ENCODE measurements at places on chromosomes 6 and 20.

- no peak for DNase-seq
These were observed 27.8 kb downstream of the SLC23A2 start for GRCh38 chr20:4973330-4974097.

DNA sequence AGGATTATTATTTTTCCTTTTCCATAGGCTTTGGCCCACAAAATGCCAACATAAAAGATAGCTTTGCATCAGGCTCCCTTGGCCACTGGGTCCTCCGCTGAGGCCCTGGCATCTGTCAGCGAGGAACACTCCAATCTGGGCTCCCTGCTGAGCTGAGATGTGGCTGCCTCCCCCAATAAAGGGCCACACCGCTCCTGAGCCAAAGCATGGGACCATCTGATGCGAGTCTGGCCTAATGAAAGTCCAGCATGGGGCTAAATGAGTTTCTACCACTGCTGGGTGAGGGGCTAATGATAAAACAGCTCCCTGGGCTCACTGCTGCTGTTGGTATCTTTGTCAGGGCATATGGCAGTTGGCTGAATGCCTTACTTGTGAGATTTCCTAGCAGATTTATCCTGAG lies 817.5 kb upstream of the SLC35B3 start:
- no peak for DNase-seq

DNA sequence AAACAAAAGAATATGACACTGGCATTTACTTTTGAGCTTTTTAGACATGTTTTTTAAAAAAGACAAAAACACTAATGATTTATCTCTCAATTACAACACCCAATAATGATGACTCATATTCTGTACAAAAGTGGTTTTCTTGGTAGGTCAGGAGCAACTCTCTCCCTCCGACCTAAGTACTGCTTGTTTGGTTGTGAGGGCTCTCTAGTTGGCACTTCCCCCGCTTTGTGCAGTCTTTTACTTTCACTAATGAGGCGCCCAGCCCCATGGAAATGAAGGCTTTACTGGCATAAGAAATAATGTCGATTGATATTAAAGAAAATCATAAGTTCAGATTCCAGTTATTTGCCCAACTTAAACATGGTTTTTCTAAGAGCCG lies 1.3 kb downstream of the KPNA5 start:
- peak; percentile 15 for DNase-seq

GRCh38 chr20:34941226-34941625 lies 14.4 kb downstream of the GSS start:
- no peak for DNase-seq

DNA sequence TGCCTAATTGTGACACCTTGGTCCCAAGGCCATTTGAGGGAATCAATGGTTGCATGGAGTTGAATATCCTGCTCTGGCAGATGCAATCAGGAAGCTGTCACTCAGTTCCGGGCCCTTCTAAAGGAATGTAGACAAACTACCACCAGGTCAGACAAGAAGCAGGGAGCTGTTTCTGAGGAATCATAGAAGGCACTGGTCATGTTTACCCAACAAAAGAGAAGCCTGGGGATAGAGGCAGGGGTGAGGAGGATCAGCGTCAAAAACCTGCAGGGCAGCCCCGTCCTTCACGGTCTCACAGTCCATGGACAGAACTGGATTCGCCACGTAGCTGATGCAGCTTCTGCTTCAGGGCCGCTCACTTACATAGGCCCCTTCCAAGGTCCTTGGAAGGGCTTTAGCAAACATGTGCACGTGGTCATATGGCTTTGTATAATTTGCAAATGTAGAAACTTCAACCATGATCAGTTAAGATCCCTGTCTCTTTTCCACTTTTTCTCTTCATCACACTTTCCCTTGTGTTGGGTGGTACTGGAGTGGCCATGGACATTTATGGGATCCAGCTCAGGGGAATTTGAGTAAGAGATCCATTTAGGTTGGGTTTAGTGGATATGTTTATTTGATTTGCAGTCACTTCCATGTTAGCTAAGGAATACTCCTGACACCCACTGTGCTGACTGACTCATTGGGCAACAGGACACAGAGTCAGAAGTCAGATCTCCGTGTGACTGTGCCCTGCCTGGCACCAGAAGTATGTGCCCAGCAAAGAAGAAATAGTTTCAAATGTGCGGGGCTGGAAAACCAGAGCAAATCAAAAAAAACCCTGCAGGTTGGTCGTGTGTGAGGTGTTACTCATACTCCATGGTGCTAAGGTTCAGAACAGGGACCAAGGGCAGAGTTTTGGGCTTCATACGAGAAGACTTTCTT lies 60.0 kb upstream of the ZFAND3 start:
- DNase-seq: no peak

- DNase-seq: peak; percentile 46
These were observed 7.5 kb downstream of the FOXS1 start for GRCh38 chr20:31837896-31838397.

- DNase-seq: no peak
These were observed 55.6 kb downstream of the FRK start for GRCh38 chr6:116004841-116005815.

GRCh38 chr20:12306107-12306506 lies 388.4 kb downstream of the BTBD3 start:
- DNase-seq: no peak

GRCh38 chr6:169839029-169839481 lies 87.6 kb downstream of the ERMARD start:
- no peak for DNase-seq

DNA sequence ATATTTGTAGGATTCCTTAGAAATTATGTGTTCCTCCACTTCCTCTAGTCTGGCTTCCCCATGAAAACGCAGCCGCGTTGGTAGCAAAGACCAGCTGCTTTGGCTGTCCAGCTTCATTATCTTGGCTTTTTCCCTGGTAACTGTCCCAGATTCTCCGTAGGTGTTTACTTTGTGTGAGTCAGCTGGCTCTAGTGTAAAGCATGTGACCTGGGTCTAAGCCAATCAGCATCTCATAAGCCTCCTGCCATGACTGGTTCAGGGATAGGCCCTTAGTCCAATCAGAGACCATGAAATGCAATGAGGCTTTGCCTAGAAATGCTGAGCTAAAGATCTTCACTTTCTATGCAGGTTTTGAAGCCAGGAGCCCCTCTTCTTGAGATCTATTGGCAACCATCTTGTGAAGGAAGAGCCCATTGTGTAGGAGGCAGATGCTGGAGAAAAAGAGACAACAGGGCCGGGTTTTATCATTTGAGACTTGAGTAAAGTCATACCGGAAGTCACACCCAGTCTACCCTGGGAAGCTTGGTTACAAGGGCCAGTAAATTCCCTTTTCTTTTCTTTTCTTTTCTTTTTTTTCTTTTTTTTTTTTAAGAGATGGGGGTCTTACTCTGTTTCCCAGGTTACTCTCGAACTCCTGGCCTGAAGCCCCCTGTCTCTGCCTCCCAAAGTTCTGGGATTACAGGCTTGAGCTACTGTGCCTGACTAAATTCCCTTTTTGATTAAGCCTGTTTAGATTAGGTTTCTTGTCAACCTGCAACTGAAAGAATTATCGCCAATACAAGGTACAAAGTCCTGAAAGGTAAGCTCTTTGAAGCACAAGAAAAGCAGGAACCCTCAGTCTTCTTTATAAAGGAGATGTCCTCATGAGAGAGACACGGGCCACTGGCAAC lies 256.5 kb upstream of the RREB1 start:
- peak; percentile 6 for DNase-seq

- DNase-seq: no peak
These were observed 10.3 kb downstream of the REPS1 start for GRCh38 chr6:138977646-138978167.

DNA sequence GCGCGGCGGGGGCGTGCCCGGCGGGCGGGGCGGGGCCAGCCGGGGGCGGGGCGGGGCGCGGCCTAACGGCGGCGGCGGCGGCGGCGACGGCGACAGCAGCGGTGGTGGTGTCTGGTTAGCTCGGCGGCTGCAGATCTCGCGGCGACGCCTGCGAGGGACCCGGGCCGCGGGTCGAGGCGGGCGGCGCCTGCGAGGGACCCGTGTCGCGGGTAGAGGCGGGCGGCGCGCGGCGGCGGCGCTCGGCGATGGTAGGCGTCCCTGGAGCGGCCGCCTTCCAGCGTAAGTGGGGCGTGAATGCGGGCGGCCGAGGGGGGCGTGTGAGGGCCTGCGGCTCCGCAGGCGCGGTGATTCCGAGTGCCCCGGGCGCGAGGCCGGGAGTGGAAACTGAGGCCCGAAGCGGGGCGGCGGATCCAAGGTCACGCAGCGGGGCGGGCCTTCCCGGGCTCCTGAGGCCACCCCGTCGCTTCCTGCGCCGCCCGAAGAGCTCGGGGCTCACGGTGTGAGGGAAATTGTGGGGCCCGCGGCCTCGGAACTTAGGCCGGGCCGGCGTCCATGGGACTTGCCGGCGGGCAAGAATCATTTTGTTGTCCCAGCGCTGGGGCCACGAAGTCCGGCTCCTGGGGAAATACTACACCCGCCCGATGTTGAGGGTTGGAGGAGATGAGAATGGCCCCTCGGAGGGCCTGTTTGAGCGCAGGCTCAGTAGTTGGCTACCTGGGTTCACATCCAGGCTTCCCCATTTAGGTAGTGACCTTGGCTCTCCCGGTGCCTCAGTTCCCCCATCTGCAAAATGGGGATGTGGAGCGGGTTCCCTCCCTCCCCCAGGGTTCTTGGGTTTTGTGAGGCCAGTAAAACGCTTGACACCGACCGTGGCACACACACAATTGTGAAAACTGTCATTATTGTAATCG lies at the start of gene CBFA2T2:
Gene CBFA2T2, plus strand, starts transcription at position 74 of the 911 bp plus-strand sequence. Its CDS starts 172 bp downstream, at position 246.
- DNase-seq: peak; percentile 27

DNA sequence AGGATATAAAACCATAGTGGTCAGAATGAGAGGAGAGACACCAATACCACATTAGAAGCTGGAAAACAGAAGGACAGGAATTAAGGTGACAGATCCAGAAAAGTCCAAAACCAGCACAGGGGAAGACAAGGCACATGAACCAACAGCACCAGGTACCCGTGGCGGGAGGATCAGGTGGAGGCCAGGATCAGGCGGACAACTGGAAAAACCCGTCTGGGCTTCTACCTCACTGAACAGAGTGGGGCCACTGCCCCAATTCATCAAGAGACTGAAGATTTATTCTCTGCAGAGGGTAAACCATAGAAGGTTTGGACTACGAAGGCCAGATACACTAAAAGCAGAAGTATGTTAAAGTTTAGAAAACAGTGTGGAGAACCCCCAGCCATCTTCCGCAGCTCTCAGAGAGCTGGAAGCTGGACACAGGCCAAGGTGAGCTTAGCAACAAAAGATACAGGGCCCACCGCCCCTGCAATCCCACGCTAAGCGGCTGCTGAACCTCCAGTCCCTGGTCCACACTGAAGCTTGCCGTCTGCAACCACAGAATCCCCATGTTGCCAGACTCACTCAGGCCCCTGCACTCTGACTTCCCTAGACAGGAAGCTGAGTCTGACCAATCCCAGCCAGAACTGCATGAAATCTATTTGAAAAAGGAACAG lies 29.9 kb downstream of the ABHD12 start:
- DNase-seq: no peak

- no peak for DNase-seq
These were observed 9.2 kb downstream of the FOXA2 start for GRCh38 chr20:22575087-22575721.

- DNase-seq: no peak
These were observed 30.2 kb downstream of the SLC2A10 start for GRCh38 chr20:46739431-46740213.

- DNase-seq: no peak
These were observed 128.8 kb downstream of the LCA5 start for GRCh38 chr6:79408256-79408974.

DNA sequence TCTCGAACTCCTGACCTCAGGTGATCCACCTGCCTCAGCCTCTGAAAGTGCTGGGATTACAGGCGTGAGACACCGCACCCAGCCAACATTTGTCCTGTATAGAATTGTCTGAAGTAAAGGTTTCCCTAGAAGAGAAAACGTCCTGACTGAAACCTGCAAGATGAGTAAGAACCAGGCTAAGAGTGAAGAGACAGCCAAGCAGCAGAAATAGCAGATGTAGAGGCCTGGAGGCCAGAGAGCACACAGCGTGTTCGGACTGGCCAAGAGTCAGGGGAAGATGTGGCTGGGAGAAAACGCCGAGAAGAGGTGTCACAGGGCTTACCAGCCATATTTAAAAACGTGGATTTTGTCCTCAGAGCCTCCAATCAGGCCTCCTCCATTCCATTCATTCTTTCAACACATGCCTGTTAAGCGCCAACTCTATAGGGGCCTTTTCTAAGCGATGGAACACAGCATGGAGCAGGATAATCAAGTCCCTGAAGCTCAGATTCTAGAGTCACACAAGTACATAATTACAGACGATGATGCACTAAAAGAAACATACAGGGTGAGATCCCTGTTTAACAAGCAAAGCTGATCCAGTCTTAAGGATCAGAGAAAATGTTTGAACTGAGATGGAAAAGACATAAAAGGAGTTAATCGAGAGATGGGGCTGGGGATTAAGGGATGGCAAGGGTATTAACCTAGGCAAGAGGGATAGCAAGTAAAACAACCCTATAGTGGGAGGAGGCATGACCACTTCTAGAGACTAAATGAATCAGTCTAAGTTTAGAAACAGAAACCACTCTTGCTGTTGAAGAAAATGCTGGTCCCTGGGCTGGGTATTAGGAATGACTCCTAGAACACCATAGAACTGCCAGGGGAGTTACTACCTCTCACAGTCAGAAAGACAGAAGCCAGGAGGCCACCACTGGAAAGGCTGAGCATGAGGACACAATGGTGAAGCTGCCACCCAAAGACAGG lies 4.8 kb downstream of the ZCCHC3 start:
- no peak for DNase-seq

DNA sequence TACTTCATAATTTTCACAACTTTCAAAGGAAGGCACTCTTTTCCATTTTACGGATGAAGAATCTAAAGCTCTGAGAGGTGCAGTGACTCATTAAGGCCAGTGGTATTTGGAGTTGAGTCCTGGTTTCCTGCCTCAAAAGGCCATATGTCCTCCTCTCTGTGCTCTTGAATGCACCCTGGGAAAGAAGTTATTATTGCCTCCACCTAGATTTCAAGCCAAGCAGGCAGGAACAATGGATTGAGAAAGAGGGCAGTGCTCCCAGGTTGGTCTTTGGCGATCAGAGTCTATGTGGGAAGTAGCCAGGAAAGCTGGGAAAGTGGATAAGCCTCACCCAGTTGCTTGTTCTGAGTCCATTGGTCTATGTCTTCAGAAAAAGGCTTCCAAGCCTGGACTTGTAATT lies 165.0 kb downstream of the MAFB start:
- no peak for DNase-seq

Measured in cerebellar cortex (tissue), 1 donor.